A549 treated with Mapracorat at 1 μM for 4 hours (cell line): ENCODE measurements at places on chromosomes 4 and X. TPM values are rescaled to one million over a fixed set of nuclear protein-coding genes. Genes with fewer than 3 reads are reported as not detected.

Gene RTL5
- 2.1 to 2.4 TPM (median 2.3 TPM) in 5 replicates for total RNA-seq

Gene PABPC4L
- total RNA-seq, result 0.05 to 0.09 TPM (median 0.07 TPM) in 4 of 5 replicates, not detected in the other

Gene CXCL10
- total RNA-seq, result 0.12 to 0.19 TPM (median 0.15 TPM) in 3 of 5 replicates, not detected in the others

Gene DCX
- total RNA-seq, result not detected in 5 replicates

Gene DDIT4L
- 0.21 to 0.51 TPM (median 0.24 TPM) in 5 replicates for total RNA-seq

Gene MAGEC3
- not detected in 5 replicates for total RNA-seq

Gene SRPK3
- total RNA-seq, result 0.36 to 0.48 TPM in 2 of 5 replicates, not detected in the others

Gene DIPK2B
- not detected in 5 replicates for total RNA-seq

Gene TMEM164
- 70.6 to 85.3 TPM (median 79.4 TPM) in 5 replicates for total RNA-seq

Gene ADH1C
- total RNA-seq, result not detected in 5 replicates

Gene COL4A6
- 13.8 to 16.2 TPM (median 15.5 TPM) in 5 replicates for total RNA-seq

Gene ABLIM2
- total RNA-seq, result 4.4 to 9.4 TPM (median 6.4 TPM) in 5 replicates

Gene SPARCL1
- total RNA-seq, result not detected in 5 replicates

Gene CEP44
- 3.6 to 6.7 TPM (median 5.0 TPM) in 5 replicates for total RNA-seq

Gene SOWAHD
- total RNA-seq, result 0.15 to 0.19 TPM in 2 of 5 replicates, not detected in the others

Gene CPE
- 1.5 to 2.6 TPM (median 1.7 TPM) in 5 replicates for total RNA-seq

Gene ADH5
- total RNA-seq, result 108 to 128 TPM (median 112 TPM) in 5 replicates

Gene CSAG2
- total RNA-seq, result not detected in 5 replicates
